ENCODE measurements at places on chromosomes 5 and 9.

GRCh38 chr9:2110036-2110435, 94.9 kb downstream of the SMARCA2 start:
- DNase-seq = no peak

DNA sequence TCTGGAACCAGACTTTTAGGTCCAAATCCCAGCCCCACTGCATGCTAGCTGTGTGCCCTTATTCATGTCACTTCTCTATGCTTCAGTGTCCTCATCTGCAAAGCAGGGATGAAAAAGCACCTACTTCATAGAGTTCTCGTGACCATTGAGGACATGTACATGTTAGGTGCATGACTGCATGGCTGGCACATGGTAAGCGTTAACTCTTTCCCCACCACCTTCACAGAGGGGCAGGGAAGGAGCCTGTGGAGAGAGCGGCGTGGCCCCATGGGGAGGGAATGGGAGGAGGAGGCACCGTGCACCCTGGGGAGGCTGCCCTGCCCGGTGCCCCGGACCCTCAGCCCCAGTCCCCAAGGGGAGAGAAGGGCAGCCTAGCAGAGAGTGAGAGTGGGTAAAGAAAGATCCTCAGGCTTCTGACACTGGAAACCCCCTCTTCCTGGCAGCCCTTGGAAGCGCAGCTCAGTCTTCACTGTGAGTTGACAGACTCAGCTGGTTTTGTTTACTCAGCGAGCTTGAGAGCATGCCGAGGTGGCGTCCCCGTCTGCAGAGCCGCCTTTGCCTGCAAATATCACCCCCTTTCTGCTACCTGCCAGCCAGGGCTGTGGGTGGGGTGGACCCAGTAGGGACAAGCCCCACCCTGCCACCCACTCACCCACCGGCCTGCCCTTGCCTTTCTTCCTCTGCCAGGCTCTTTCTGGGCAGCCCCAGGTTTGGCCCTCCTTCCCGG, 10.6 kb upstream of the ANGPTL2 start:
- DNase-seq = no peak

- DNase-seq = peak; percentile 22
These were observed 1.7 kb downstream of the FST start for GRCh38 chr5:53481887-53482716.

GRCh38 chr9:70874451-70874850, 247.0 kb downstream of the TRPM3 start:
- no peak for DNase-seq

GRCh38 chr5:8184455-8185063, 315.6 kb downstream of the MTRR start:
- DNase-seq = no peak

GRCh38 chr5:111013011-111013410, 58.5 kb upstream of the TSLP start:
- DNase-seq = no peak

DNA sequence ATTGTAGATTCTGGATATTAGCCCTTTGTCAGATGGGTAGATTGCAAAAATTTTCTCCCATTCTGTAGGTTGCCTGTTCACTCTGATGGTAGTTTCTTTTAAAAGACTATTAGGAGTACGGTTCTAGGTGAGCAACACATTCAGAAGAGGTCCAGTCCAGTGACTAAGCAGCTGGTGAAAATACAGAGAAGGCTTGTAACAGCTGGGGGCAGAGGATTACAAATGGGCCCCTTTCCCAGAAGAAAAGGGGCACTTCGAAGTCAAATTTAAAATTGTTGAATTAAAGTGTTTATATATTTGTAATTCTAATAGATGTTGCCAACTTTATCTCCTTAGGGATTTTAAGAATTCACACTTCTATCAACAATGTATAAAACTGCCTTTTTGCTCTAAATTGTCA, 720.5 kb downstream of the TLE4 start:
- no peak for DNase-seq

DNA sequence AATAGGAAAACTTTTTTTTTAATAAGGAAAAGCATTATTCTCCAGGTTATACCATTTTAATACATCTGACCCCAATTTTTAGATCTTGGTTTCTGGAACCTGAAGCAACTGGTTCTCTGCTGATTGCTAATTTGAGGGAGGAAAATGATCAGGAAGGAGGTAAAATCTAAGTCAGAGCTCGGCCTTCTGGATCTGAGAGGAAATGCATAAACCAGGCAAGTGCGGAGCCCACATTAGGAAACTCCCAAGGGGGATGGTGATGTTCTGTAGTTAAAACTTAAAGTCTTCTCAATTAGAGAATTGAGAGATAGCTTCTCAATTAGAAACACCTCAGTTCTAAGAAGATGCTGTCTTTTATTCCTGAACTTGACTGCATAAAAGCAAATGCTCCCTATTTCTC, 113.5 kb downstream of the TSSK1B start:
- DNase-seq = no peak

GRCh38 chr5:41747301-41747700, 122.9 kb downstream of the OXCT1 start:
- no peak for DNase-seq

GRCh38 chr9:135946392-135946994, 14.7 kb downstream of the UBAC1 start:
- DNase-seq = no peak

DNA sequence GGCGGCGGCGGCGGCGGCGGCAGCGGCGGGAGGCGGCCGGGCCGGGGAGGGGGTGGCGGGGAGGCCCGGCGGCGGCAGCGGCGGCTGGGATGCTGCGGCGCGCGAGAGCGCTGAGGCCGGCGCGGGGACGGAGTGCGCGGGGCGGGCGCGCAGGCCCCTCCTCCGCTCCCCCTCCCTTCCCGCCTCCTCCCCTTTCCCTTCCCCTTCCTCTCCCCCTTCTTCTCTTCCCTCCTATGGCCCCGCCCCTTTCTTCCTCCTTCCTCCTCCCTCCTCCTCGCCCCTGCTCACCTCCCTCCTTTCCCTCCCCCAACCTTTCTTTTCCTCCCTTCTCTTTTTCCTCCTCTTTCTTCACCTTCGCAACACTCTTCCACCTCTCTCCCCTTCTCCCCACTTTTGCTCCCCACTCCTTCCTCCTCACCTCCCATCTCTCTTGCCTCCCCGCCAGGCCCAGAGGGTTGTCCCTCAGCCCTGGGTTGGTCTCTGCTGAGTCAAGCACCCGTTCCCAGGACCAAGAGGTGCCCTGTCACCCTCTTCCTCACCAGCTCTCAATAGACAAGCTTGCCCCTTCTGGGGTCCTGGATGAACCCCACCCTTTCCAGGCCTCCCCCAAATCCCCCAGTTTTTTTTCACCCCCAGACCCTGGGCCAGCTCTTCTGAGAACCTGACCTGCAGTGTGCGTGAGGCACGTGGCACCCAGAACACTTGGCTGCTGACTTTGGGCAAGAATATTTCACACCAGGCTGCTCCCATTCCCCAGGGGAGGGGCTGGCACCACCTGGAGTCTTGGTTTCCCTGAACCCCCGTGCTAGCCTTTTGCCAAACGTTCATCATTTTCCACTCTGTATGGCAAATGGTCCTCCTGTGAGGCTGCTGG, at the start of gene SEMA4D:
TSS of gene SEMA4D (minus strand) at position 136 of the 874 bp plus-strand sequence. CDS start 92,657 bp downstream, outside the sequence.
- peak; percentile 38 for DNase-seq

DNA sequence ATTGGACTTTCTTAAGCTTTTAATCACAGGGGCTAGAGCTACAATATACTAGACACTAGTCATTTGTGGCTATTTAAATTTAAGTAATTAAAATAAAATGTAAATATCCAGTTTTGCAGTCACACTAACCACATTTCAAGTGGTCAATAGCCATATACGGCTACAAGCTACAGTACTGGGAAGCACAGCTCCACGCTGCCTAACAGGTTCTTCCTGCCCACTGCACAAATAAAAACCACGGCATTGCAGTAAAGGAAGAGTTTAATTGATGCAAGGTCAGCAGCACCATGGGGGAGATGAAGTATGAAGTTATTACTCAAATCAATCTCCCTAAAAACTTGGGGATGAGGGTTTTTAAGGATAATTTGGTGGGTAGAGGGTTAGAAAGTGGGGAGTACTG, 134.1 kb downstream of the LURAP1L start:
- no peak for DNase-seq

- DNase-seq = no peak
These were observed 105.1 kb downstream of the MAST4 start for GRCh38 chr5:66701244-66701643.

GRCh38 chr5:80191991-80192398, 63.9 kb downstream of the SERINC5 start:
- no peak for DNase-seq

GRCh38 chr5:128434993-128435392, 103.1 kb downstream of the FBN2 start:
- DNase-seq = no peak

- DNase-seq = no peak
These were observed 83.0 kb downstream of the CMYA5 start for GRCh38 chr5:79772651-79773050.

DNA sequence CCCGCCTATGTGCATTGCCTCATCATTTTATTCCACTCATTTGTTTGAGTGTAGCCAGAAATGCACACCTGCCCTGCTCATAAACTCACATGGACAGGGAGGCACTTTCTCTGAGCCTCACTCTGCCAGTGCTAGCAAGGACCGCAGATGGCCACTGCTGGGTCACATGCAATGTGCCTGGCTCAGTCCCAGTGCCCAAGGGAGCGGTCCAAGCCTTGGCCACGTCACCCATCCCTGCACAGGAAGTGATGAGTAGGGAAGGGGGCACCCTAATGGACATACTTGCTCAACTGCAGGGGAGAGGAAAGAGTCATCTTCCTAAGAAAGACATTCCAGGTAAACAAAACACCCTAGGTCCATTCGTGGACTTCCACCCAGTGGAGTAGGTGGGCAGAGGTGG, 630.9 kb downstream of the IRX1 start:
- no peak for DNase-seq

- DNase-seq = no peak
These were observed 280.2 kb downstream of the CDH12 start for GRCh38 chr5:22572941-22573340.
